ENCODE measurements at places on chromosomes 16 and 17.

DNA sequence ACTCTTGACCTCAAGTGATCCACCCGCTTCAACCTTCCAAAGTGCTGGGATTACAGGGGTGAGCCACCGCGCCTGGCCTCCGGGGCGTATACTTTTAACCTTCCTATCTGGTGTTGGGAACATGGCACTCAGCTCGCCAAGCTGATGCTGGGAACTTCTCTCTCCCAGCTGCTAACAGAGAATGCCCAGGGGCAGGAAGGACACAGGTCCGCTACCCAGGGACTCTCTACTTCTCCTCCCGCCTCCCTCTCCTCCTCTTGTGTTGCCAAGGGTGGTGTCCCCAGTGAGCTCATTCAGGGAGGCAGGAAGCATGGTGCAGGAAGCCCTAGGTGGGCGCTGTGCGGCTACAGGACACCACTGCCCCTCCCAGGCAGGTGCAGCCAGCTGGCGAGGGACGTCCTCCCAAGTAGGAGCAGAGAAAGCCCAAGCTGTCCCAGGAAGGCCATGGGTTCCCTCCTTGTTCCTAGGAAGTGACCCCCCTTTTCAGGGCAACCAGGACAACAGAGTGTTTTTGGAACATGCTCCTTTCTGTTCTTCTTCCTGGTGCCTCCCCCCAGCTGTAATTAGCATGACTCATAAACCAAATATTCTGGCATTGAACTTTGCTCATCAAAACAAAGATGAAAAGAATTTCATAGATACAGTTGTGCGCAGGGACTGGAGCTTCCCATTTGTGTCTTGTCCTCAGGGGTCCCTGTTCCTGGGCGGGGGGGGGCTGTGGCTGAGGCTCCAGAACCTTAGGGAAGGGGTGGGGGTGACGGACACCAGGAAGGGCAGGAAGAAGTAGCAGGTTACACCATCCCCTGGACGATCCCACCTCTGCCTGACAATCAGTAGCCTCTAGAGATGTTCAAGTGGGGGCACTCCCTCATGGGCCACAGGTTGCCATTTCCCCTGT, 2.7 kb downstream of the C1QTNF1 start:
- no peak for DNase-seq

DNA sequence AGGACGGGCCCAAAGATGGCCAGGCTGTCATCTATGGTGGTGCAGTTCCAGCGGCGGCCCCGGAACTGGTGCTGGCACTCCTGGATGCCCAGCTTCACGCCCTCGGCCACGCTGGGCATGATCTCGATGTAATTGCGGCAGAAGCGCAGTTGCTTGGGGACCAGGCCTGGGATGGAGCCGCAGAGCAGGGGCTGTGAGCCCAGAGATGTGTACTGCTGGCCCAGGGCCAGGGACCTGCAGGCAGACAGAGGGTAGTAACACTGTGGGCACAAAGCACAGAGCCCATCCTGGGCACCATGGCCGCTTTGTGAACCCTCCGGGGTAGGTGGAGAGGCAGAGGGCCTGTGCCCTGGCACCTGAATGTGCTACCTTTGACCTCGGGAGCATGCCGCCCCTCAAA, 44.8 kb downstream of the WNT3 start:
- no peak for DNase-seq

DNA sequence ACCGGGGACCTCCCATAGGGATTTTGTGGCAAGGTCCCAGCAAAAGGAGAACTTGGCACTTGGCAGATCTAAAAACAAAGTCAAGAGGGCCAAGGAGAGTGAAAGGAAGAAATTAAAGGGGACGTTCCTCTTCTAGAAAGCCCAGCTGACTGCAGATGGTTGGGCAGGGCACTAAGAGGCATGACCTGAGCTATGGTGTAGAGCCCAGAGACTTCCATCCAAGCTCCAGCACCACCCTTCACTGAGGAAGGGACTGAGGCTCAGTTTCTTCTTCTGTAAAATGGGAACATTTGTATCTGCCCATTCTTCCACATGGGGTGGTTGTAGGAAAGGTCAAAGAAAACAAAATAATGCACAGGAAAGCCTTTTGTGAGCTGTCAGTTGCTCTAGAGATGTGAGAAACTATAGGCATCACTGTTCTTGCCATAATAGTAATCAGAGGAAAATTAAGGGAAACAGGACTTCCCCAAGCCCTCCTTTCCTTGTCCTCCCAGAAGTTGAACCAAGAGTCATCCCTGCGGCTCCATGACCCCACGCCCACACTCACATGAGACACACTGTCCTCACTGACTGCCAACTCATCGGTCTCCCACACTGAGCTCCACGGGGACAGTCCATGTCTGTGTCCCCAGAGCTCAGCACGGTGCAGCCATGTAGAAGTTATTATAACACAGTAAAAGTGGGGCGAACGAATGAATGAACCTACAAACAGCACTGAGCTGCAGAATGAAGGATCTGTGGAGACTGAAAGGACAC, 10.4 kb downstream of the CD300LF start:
- DNase-seq = no peak

DNA sequence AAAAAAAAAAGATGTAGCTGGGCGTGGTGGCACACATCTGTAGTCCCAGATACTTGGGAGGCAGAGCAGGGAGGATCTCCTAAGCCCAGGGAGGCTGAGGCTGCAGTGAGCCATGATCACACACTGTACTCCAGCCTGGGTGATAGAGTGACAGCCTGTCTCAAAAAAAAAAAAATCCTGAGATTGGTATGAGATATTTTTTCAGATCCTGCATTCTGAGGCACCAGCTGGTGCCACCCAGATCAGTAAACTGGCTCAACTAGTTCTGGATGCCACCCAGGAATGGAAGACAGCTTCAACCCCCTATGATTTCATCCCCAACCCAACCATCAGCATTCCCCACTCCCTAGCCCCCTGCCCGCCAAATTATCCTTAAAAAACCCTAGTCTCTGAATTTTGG, 7.1 kb upstream of the GJC1 start:
- DNase-seq = no peak

GRCh38 chr17:77827039-77827438, 131.5 kb upstream of the TNRC6C start:
- no peak for DNase-seq

DNA sequence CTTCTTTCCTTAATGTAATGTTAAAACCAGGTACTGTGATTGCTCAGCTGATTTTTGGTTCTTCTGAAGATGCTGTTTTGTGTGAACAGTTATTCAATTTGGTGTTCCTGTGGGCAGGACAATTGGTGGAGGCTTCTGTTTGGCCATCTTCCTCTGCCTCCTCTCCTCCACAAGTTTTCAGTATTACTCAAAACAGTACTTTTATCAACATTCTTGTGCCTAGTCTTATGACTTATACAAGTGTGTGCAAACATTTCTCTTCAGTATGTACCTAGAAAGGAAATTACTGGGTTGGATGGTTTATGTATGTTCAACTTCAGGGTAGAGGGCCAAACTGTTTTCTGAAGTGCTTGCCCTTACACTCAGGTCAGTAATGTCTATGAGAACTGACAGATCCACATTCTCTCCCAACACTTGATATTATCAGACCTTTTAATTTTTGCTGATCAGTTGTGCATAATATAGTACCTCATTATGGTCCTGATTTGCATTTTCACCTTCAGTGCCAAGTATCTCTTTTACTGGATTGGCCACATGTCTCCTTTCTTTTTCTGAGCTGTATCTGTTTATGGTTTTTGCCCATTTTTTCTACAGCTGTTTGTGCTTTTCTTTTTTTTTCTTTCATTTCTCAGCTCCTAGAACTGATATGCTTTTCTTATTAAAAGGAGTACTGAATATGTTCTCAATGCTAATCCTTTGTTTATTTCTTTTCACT, 50.9 kb downstream of the ERCC4 start:
- DNase-seq = no peak

- DNase-seq = no peak
Observed at GRCh38 chr17:10992106-10992880, 154.4 kb upstream of the PIRT start.
